ENCODE measurements at places on chromosomes 6 and 20. TPM values are rescaled to one million over a fixed set of nuclear protein-coding genes. Genes with fewer than 3 reads are reported as not detected.

ADGB gene
- total RNA-seq: not detected

DNA sequence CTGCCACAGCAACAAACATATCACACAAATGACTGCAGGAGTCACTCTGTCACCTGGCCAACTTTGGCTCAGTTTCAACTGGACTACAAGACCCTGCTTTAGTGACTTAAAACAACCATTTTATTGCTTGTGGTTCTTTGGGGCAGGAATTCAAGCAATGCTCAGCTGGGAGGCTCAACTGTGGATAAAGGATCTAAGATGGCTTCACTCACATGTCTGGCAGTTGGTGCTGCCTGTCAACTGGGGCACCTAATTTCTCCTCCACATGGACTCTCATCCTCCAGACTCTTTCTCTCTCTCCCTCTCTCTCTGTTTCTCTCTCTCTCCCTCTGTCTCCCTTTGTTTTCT is 2.8 kb upstream of the EPB41L2 start:
- peaks cover 18% of the 10 kb centered on the region for H3K4me1 ChIP-seq
- no peak overlapping the region for H3K27ac ChIP-seq
- peaks cover 10% of the 10 kb centered on the region for H3K27me3 ChIP-seq
- DNase-seq: no peak
- no peaks in the 10 kb centered on the region for H3K36me3 ChIP-seq

HLA-DQB1 gene
- total RNA-seq: 74.4 TPM

DNA sequence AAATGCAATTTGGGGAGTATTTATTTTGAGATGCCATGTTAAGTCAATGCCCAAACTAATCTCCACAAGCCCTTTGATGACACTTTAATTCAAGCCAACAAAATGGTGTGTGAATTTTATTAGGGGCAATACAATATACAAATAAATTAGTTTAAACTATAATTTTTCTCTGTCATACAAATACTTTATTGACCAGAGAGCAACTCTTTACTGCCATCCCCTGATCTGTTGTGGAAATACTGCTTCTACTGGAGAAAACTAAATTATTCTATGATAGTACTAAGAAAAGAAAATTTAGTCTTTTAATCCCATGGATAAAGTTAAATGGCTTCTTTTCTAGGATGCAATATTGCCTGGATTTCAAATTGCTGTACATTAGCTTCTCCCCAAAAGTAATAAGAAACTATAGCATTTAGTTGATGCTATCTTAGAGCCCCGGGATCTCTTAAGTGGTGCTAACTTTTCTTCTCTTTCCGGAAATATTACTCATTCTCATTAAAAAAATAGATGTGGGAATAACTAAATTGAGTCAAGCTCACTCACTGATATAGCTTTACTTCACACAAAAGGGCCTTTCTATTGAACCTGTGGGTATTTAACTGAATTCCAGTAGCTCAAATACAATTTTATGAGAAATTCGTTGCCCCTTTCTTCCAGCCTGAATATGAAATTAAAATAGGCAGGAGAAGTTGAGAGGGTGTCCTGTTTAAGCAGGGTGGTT is 49.2 kb downstream of the SMPDL3A start:
- H3K4me1 ChIP-seq: no peaks in the 10 kb centered on the region
- no peaks in the 10 kb centered on the region for H3K36me3 ChIP-seq
- DNase-seq: no peak
- H3K27me3 ChIP-seq: peaks cover 2% of the 10 kb centered on the region

ABCC10 gene
- total RNA-seq: 46.8 TPM

TNF gene
- total RNA-seq: 124 TPM

- H3K27ac ChIP-seq: no peak overlapping the region
- H3K27me3 ChIP-seq: no peaks in the 10 kb centered on the region
- H3K36me3 ChIP-seq: no peaks in the 10 kb centered on the region
- H3K4me1 ChIP-seq: peaks cover 7% of the 10 kb centered on the region
- H3K4me3 ChIP-seq: no peak overlapping the region
Measured at GRCh38 chr6:113809826-113810225, 47.3 kb upstream of the MARCKS start.

DNA sequence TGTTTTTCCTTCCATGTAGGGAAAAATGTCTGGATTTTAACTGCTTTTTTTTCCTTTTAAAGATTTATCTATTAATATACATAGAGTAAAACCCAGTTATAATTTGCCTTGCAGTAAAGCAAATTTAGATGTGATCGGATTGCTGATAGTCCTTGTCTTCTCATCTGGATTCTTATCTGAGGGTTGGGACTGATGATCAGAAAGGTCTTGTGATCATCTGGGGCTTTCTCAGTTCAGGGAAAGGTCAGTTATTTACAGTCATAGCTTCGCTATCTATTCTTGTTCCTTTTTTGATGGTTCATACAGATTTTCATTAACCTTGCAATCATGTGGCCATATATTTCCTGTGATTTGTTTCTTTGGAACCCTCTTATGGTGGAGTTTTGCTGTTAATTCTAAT is 63.8 kb upstream of the CLDN20 start:
- no peak overlapping the region for H3K27ac ChIP-seq
- no peaks in the 10 kb centered on the region for H3K4me1 ChIP-seq
- no peaks in the 10 kb centered on the region for H3K27me3 ChIP-seq
- no peak for DNase-seq
- peaks cover 3% of the 10 kb centered on the region for H3K36me3 ChIP-seq

- H3K27me3 ChIP-seq: no peaks in the 10 kb centered on the region
- no peak overlapping the region for H3K4me3 ChIP-seq
- no peak for DNase-seq
- peaks cover 4% of the 10 kb centered on the region for H3K4me1 ChIP-seq
- no peak overlapping the region for H3K27ac ChIP-seq
Measured at GRCh38 chr6:38583523-38583922, 56.2 kb downstream of the BTBD9 start.
